ENCODE measurements at places on chromosomes 2 and 18.

DNA sequence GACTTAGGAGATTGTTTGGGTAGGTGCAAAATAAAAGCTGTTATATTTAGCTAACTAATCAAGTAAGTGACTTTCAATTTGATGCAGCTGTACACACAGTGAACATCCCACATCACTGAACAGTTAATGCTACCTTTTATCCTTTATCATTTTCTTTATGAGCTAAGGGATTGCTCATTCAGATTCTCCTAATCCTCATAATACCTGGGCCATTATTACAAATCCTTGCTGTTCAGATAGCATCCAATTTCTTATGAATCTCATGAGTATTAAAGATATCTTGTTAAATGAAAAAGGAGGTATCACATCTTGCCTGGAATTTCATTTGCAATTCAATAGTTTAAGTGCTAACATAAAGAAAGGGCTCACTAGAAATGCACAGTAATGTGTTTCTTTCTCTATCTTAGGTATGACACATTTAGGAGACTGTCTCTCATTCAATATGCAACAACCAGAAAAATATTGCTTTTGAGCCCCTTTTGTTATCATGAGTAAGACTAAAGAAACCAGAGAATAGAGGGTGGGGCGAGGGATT, 918.5 kb downstream of the CBLN2 start:
- no peak for DNase-seq

DNA sequence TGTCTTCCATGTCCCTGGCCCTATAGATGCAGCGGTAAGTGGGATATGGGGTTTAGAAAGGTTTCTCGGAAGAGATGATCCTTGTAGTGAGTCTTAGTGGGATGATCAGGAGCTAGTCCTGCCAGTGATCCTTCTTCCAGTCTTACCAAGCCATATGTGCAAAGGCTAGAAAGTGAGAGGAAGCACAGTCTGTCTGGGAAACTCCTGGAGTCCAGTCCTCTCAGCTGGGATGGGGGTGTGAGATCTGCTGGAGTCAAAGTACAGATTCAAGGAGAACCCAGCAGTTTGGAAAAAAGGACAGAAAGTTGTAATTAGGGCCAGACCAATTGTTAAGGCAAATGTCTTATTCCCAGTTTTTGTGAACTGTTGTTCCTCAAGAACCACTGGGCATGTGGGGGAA, 83.3 kb downstream of the LIMS1 start:
- no peak for DNase-seq

GRCh38 chr18:63025251-63026090, 294.1 kb downstream of the BCL2 start:
- DNase-seq: no peak

GRCh38 chr2:160465002-160465401, 28.6 kb downstream of the RBMS1 start:
- no peak for DNase-seq

DNA sequence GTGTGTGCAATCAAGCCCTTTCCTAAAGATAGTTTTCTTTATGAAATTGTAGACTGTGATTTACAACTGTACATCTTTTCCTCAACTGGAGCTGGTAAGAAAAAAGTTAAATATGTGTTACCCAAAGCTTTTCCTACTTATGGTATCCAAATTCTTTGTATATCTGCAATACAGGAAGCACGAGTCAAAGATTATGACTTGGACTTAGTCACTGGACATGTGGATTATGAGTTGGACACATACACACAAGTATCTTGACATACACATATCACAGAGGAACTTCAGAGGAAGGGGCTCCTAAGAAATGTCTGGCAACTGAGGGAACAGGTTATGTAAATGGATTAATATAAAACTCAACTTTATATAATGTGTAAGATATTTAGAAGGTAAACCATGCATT, 35.2 kb downstream of the PRELID3A start:
- DNase-seq: no peak

GRCh38 chr2:236008006-236008405, 160.2 kb downstream of the GBX2 start:
- no peak for DNase-seq

- DNase-seq: no peak
Measured at GRCh38 chr2:41919135-41919534, 128.7 kb upstream of the PKDCC start.

DNA sequence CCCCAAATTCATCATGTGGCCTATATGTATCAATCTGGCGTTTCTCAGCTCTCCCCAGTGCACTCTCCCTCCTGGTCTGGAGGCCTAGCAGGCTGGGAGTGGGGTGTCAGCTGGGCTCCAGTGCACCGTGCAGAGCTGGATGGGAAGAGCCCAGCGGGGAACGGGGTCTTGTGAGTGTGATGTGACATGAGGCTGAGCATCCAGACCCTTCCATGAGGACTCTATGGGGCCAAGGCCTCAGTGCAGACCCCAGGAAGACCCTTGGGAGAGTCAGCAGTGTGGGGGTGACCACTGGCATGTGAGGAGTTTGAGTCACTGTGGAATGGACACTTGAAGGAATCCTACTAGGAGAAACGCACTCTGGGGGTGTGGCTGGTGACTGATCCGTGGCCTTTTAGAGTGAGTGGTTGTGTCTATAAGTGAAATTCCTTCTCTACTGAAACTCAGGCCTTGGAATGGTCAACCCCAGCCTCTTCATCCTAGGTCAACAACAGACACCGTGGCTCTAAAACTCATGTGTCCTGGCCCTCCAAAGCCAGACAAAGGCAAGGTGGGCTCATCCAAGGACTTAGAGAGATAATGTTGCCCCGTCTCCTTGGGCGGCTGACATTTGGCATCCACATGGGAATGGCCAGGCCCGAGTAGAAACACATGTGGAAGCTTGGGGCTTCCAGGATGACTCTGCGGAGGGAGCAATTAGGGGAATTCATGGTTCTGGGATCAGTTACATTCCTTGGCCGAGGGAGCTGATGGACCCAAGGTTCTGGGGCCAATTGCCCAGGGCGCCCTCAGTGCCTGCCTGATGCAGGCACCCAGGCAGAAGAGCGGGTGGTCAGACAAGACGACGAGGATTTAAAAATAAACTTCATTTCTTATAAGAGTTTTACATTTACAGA, 156.0 kb upstream of the TWIST2 start:
- no peak for DNase-seq

GRCh38 chr2:23850564-23851256, 76.2 kb downstream of the ATAD2B start:
- no peak for DNase-seq

DNA sequence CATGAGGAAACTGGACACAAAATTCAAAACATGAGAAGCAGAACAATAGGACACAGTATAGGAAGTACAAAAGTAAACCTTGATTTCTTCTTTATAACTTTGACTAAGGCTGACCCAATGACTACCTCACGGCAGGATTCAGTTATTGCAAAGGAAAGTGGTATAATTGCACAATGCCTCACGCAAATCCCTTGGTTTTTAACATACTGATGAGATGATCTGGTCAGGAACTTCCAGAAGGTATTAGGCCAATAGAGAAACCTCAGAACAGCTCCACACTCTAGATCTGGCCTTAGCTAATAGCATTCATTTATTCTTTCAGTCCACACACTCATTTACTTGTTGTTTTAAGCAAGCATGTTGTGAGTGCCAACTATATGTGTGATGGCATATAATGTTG, 1526.9 kb upstream of the ACVR2A start:
- no peak for DNase-seq

GRCh38 chr2:172423160-172423559, 4.2 kb upstream of the ITGA6 start:
- no peak for DNase-seq

- DNase-seq: no peak
Measured at GRCh38 chr18:61364953-61365352, 31.7 kb downstream of the CDH20 start.

- DNase-seq: no peak
Measured at GRCh38 chr2:234256516-234256915, 206.0 kb downstream of the SPP2 start.

DNA sequence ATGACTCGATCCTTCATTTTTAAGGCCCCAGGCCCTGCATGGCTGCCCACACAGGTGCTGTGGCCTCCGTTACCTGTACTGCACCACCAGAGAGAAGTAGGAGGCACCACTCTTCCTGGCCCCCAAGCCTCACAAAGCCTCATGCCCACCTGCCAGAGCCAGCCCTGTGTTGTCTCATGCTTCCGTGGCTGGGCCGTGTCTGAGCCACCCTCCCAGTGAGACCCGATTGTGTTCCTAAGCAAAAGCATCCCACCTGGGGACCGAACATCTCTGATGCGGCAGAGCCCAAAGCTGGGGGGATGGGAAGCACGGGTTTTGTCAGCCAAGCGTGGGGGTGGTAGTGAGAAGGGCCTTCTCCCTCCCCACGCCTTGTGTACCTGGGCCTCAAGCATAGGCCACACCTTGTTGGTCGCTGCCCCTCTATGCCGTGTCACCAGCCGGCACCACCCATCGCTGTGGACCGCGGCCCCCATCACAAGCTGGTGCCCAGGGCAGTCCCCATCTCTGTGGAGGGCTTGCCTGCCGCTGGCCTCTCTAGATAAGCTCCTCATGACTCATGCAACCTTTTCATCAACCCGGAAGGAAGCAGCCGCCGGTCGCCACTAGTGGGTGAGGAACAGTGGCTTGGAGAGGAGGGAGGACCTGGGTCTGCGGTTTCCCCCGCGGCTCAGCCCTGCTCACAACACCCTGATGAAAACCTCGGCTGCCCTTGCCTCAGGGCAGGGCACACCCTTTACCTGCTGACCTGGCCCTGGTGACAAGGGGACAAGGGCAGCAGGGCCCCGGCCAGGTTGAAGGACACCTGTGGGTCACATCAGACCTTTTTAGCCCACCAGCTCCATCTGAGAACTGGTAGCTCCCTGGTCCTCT, 2.7 kb upstream of the RNPEPL1 start:
- DNase-seq: peak; percentile 68

- no peak for DNase-seq
Measured at GRCh38 chr2:233745073-233745755, 14.9 kb upstream of the UGT1A1 start.

DNA sequence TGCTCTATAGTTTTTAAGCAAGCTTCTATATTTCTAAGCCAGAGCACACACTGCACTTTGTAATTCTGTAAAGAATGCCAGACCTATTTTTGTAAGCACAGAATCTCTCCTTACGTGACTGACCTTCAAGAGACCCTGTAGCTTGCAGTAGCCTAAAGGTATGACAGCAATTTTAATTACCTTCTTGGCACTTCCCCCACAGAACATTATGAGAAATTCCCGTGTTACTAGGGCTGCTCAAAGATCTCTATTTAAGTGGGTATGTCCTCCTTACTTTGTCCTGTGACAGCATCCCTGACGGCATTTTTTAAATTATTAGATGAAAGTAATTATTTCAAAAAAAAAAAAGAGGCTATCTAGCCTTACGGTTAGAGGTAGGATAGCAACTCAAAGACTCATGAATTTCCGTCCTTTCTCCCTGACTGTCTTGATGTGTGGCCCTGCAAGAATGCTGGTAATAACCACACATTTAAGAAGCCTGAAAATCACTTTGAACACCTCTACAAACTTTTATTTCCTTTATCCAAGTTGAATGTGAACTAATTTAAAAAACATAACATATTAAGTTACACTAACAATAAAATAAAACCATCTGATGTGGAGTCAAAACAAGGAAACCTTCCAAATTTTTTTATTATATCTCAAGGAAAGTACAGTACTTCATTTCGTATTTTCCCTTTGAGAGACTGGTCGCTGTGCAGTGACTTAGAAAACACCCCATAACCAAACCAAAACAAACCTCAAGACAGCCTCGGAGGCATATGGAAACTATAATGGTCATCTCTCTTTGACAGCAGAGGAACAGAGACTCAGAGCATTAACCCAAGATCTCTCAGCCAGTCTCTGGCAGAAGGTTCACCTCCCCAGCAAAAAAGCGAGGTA, 54.9 kb downstream of the THUMPD2 start:
- DNase-seq: no peak

DNA sequence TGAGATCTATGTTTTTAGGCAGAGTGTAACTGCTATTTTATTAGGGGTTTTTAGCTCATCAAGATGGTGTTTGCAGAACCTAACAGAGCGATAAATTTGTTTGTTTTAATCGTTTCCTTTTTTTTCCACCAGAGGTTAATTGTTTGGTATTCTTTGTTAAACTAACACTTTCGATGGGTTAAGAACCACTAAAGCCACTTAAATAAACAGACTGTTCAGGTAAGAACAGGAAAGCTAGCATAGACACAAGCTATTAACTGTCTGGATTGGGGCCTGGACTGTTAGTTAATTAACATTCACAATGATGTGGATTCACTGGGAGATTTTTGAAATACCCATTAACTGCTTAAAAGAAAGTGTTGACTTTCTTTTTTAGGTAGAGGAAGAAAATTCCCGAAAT, 209.0 kb upstream of the COPS8 start:
- no peak for DNase-seq

- DNase-seq: no peak
Measured at GRCh38 chr2:14927021-14927564, 294.6 kb downstream of the LRATD1 start.

Data from stimulated activated CD4-positive, alpha-beta T cell treated with anti-CD3 and anti-CD28 coated beads, TNF-alpha, amount 100 ng/mL, for 1 hour (primary cell).